ENCODE measurements at places on chromosomes 16 and 17. TPM values are rescaled to one million over a fixed set of nuclear protein-coding genes. Genes with fewer than 3 reads are reported as not detected.

The SLC38A8 gene
- not detected for total RNA-seq

The DCUN1D3 gene
- total RNA-seq = 11.5 TPM

The MYH1 gene
- not detected for total RNA-seq

The NPTX1 gene
- total RNA-seq = 112 TPM

The TCAP gene
- total RNA-seq = 1.0 TPM

The SOX15 gene
- 0.27 TPM for total RNA-seq

The C16orf95 gene
- 5.2 TPM for total RNA-seq

The CCL1 gene
- total RNA-seq = not detected

The GSG1L gene
- not detected for total RNA-seq

The SMIM36 gene
- not detected for total RNA-seq

The HS3ST3A1 gene
- 0.69 TPM for total RNA-seq

The DHODH gene
- total RNA-seq = 13.9 TPM

The NTN3 gene
- total RNA-seq = not detected

The SEPTIN1 gene
- total RNA-seq = 2.8 TPM

The EVI2A gene
- total RNA-seq = not detected

The ZDHHC1 gene
- total RNA-seq = 5.5 TPM

The CCDC144A gene
- 0.95 TPM for total RNA-seq

The CLEC18C gene
- total RNA-seq = 0.13 TPM

The LONP2 gene
- total RNA-seq = 26.9 TPM

The PRKAR1A gene
- total RNA-seq = 195 TPM

The CMTR2 gene
- total RNA-seq = 12.7 TPM
